Lung microvascular endothelial cell (primary cell): ENCODE measurements at places on chromosomes 12 and 14. TPM values are rescaled to one million over a fixed set of nuclear protein-coding genes. Genes with fewer than 3 reads are reported as not detected.

Gene SLC6A15
- total RNA-seq: 1.3 and 9.3 TPM in 2 replicates

Gene NGB
- not detected in 2 replicates for total RNA-seq

Gene CD69
- total RNA-seq: 0.40 and 0.44 TPM in 2 replicates

Gene CLEC4C
- total RNA-seq: not detected in 2 replicates

Gene PACS2
- 31.8 and 48.4 TPM in 2 replicates for total RNA-seq

Gene PRR13
- 14.1 and 17.9 TPM in 2 replicates for total RNA-seq

Gene TSPAN9
- 74.1 and 83.7 TPM in 2 replicates for total RNA-seq

GRCh38 chr12:5780536-5780935 is 164.5 kb downstream of the ANO2 start:
- DNase-seq: no peak

GRCh38 chr12:57844709-57845477 is 1.6 kb downstream of the CTDSP2 start:
- peak; percentile 51 for DNase-seq

DNA sequence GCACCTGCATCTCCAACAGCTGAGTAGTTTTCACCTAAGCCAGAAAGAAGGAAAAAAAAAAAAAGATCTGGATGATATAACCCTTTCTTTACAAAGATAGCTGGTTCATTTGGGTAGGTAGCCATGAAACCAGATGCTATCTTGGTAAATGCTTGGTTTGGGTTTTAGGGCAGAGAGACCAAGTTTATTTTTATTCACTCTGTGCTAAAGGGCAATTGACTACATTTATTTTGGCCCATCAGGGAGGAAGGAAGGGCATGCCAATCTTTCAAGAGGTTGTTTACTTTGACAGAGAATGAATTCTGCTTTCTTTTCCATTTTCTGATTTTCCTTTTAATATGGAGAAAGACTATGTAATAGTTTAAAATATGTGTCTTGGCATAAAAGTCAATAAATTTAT is 91.0 kb downstream of the NTN4 start:
- DNase-seq: no peak

- DNase-seq: no peak
These were observed 343.5 kb downstream of the PCNX1 start for GRCh38 chr14:71250791-71251190.

DNA sequence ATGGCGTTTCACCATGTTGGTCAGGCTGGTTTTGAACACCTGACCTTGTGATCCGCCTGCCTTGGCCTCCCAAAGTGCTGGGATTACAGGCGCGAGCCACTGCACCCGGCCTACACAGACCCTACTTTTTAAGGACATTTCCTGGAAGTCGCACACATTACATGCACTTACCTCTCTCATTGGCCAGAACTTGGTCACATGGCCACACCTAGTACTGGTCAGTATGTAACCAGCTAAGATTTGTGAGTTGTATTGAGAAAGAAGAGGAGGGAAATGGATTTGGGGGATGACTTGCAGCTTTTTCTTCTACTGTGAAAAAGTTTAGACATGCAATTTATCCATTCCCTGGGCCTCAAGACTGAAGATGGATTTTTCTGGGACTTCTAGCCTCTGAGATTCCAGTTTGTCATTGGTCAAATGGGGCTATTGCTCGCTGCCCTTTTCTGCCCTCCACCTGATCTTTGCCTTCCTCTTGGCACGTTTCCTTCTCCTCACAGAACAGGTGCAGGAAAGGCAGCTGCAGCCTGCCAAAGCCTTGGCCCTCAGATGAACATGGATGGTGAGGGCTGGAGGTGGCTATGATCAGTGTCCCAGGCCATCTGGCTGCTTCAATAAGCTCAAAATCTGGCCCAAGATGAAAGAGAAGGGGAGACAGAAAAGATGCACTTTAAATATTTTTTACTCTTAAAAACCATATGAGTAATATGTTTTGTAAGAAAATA is 7.1 kb upstream of the ZDHHC22 start:
- DNase-seq: no peak

DNA sequence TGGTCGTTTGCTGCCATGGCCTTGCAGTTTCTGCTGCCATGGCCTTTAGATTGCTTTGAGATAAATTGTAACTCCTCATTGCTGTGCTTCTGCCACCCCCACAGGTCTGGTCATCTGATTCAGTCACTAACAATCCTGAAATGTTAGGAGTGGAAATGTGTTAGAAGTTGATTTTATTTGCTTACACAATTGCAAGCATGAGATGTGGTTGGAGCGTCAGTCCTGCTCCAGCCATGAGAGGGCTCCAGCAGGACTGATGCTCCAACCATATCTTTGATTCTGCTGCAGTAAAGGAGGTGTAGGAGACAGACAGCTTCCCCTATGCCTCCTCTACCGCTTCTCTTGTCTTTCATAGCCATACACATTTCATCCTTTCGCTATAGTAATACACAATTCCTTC is 226.8 kb upstream of the RGS6 start:
- no peak for DNase-seq

DNA sequence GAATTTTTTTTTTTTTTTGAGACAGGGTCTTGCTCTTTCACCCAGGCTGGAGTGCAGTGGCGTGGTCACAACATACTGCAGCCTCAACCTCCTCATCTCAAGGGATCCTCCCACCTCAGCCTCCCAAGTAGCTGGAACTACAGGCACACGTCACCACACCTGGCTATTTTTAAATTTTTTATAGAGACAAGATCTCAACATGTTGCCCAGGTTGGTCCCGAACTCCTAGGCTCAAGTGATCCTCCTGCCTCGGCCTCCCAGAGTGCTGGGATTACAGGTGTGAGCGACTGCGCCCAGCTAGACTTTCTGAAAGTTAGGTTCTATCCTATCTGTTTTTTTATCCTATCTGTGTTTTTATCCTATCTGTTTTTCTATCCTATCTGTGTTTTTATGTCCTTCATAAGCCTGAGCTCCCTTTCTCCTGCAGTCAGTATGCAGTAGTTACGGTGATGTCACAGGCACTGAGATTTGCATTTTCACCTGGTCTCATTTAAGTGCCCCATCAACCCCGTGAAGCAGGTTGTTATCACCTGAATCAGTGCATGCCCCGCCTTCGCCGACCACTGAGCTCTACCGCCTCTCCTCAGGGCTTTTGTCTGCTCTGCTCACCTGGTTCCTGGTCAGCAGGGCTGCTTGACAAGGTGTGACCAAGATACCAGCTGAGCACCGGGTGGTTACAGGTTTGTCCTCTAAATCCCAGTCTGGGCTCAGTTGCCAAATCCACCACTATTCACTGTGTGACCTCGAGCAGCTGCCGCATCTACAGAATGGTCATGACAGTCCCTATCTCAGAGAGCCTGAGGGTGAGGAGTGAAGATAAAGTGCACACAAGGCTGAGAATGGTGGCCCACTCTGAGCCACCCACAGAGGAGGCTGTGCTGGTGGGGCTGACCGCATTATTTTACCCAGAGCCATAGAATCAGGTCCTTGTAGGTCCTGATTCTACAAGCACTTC is 33.1 kb downstream of the SYNDIG1L start:
- no peak for DNase-seq

DNA sequence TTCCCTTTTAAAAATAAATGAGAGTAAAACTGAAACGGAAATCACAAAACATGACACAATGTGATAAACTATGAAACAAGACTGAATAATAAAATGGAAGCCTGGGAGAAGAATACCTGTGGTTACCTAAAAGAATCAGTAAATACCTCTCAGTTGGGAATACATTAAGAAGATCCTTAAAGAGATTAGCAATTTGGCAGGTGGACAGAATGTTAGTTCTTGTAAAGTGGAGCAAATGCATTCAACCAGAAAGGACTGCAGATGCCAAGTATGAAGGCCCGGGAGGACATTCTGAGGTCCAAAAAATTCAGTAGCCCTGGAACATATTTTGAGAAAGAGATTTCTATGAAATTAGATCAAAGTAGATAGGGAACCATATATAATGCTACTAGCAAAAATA is 861.3 kb upstream of the SEL1L start:
- DNase-seq: no peak

GRCh38 chr12:121799156-121799841 is 4.5 kb upstream of the SETD1B start:
- DNase-seq: peak; percentile 89

- DNase-seq: peak; percentile 14
These were observed 179.7 kb downstream of the TTC8 start for GRCh38 chr14:89004166-89004565.
